ENCODE measurements at places on chromosomes 6 and 20.

DNA sequence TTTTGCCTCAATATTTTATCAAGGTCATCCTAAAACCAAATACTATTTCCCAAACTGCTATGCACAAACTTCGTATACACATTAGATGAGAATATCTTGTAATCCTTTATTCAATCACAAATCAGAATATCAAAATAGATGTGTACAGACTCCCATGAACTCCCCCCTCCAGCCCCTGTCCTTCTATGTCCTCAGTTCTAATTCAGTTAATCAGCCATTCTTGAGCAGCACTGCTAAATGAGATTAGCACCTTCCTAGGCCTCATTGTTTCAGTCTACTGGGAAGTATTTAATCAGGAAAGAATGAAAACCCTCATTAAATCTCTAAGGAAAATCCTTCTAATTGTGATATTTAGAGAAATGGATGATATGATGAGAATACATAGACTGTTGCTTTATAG lies 36.6 kb downstream of the RCAN2 start:
- no peak for DNase-seq

- no peak for DNase-seq
Measured at GRCh38 chr20:53079261-53079691, 107.1 kb downstream of the TSHZ2 start.

DNA sequence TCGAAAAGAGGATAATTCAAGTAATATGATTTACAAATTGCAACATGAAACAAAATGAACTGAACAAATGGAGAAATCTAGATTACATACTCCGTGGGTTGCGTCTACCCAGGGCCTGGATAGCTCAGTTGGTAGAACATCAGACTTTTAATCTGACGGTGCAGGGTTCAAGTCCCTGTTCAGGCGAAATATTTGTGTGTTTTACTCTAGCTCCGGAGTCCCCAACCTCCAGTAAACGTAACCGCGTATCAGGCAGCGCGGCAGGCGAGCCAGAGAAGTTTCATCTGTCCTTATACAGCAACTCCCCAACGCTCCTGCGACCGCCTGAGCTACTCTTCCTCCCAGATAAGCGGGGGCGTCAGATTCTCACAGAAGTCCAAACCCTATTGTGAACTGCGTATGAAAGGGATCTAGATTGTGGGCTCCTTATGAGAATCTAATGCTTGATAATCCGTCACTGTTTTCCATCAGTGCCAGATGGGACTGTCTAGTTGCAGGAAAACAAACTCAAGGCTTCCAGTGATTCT lies 176.1 kb downstream of the TRIM27 start:
- DNase-seq = peak; percentile 68

- DNase-seq = no peak
Measured at GRCh38 chr20:9831032-9831431, 7.8 kb downstream of the PAK5 start.

GRCh38 chr6:118893064-118893806 lies 717 bp upstream of the ASF1A start:
- DNase-seq = peak; percentile 69

- no peak for DNase-seq
Measured at GRCh38 chr20:19706463-19706862, 51.6 kb upstream of the RIN2 start.

DNA sequence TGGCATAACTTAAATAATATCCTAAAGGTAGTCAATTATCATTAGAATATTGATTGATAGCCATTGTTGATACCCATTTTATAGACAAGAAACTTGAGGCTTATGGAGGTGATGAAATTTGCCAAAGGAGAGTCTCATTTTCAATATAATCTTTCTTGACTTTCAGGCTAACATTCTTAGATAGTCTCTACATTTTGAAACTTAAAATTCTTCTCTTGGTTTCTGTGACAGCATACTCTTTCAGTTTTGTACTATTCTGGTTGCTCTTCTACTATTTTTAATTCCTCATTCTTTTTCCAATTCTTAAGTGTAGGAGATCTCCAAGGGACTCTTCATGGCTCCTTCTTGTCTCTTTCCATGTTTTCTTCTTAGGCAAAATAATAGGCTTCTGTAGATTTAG lies 3.7 kb upstream of the SH3BGRL2 start:
- DNase-seq = no peak

DNA sequence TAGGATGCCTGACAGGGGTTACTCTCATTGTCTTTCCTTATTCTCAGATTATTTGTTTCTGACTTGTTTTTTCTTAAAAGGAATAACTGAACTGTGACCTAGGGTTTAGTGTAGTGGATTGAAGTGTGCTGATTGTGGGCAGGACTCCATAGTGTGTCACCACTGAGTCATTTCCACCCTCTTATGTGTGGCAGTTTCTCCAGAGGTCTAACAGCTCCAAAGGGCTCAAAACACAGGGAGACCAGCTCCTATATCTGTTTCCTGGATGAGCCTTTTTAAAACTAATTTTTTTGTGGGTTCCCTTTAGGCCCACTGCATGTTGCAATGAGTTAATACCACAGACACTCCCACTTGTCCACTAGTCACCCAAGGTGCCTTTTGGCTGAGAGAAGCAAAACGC lies 951.1 kb upstream of the ADGRB3 start:
- no peak for DNase-seq

GRCh38 chr6:105783333-105783935 lies 302.7 kb upstream of the PRDM1 start:
- DNase-seq = no peak

GRCh38 chr6:29995340-29995777 lies 53.0 kb downstream of the HLA-A start:
- no peak for DNase-seq

DNA sequence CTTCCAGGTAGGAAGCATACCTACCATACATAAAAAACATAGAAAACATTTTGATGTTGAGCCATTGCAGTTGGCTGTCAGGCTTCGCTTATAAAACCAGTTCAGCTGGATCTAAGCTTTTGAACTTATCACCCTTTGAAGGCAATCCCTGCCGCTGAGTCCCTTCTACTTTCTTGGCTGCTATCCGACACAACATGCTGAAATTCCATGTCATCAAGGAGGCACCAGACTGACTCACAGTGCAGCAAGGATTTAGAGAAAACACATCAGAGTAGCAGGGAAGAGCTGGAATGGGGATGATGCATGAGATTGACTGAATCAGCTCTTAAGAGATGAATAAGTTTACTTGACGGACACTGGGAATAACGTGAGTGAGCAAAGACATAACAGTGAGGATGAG lies 135.0 kb upstream of the MAN1A1 start:
- no peak for DNase-seq

GRCh38 chr6:4403828-4404227 lies 268.5 kb upstream of the ECI2 start:
- no peak for DNase-seq

- DNase-seq = no peak
Measured at GRCh38 chr20:56360908-56361205, 2.1 kb downstream of the FAM210B start.

DNA sequence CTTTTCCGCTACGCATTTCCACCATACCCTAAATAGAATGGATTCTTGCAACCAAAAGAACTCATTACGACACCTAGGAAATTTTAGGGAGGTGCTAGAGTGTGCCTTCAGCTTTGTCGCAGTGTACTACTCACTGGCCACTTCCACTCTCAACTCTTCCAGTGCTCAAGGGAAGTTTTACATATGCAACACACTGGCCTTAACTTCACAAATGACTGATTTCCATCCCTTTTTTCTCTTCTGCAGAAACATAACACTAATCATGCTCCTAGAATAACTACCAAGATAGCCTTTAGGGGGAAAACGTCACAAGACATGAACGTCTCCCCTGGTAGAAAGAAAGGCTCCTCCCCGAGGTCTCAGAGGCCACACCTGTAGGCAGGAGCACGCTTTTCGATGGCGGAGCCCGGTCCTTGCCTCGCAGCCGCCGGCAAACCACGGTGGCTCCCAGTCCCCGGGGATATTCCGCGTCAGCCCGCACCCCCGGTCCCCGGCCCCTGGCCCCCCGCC lies 584 bp downstream of the LYRM4 start:
- DNase-seq = no peak

GRCh38 chr20:2955257-2955970 lies 82.1 kb downstream of the PTPRA start:
- DNase-seq = no peak

DNA sequence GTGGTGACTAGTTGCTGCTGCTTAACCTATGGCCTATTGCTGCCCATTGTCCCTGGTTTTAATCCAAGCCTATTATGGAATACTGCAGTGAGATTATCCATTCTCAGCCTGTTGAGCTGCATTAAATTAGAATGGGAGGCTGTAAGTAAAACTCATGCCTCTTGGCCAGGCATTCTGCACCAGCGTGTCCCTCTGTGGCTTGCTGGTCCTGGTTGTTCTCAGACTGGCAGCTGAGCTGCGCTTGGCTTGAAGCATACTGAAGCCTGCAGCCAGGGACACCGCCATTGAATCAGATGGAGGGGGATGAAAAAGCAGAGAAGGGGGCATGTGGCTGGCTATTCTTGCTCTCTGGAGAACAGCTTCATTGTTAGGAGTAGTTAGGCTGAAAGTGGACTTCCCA lies 15.6 kb downstream of the LRRN4 start:
- DNase-seq = no peak

- no peak for DNase-seq
Measured at GRCh38 chr6:163001330-163001729, 273.6 kb downstream of the PACRG start.

GRCh38 chr6:43796903-43797890 lies 27.2 kb downstream of the VEGFA start:
- no peak for DNase-seq

GRCh38 chr6:107620732-107621131 lies 130.8 kb downstream of the SOBP start:
- DNase-seq = no peak

- no peak for DNase-seq
Measured at GRCh38 chr6:5747379-5747778, 259.3 kb downstream of the NRN1 start.

GRCh38 chr6:33313105-33313708 lies 671 bp downstream of the TAPBP start:
- no peak for DNase-seq

- DNase-seq = no peak
Measured at GRCh38 chr20:50930139-50930975, 880 bp downstream of the ADNP start.

DNA sequence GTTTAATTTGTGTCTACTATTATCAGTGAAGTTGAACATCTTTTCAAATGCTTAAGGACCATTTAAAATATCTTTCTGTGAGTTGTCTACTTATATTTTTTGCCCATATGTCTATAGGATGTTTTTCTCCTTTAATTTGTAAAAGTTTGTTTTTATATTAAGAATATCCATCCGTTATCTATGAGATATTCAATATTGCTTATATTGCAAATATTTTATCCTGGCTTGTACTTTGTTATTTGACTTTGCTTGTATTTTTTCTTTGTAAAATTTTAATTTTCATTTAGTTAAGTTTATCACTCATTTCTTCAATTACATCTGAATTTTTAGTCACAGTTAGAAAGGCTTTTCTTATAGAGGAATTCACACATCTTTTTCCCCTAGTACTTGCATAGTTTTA lies 117.0 kb upstream of the MLIP start:
- DNase-seq = no peak

DNA sequence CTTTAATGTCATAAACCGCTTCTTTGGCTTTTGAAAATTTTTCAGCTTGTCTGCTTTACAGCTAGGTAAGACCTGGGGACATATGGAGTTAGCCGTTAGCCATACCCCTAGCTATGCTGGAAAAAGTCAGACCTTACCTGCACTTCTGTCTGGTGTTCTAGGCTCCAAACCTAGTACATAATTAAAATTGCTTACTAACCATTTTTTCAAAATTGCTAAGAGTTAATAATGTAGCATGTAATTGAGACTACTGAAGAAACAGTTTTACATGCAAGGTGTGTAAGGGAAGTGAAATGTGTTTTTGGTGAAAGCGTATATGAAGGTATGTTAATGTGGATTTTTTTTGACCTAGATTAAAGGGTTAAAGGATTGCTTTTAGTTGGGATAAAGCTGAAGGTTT lies 336.9 kb downstream of the RNF144B start:
- DNase-seq = no peak

- DNase-seq = no peak
Measured at GRCh38 chr20:10315138-10315537, 96.5 kb downstream of the SNAP25 start.

- DNase-seq = no peak
Measured at GRCh38 chr6:116471531-116471930, 10.4 kb downstream of the CALHM6 start.

GRCh38 chr6:136033416-136033815 lies 181.9 kb downstream of the PDE7B start:
- DNase-seq = no peak

GRCh38 chr20:38119446-38119845 lies 45.6 kb downstream of the TGM2 start:
- no peak for DNase-seq

DNA sequence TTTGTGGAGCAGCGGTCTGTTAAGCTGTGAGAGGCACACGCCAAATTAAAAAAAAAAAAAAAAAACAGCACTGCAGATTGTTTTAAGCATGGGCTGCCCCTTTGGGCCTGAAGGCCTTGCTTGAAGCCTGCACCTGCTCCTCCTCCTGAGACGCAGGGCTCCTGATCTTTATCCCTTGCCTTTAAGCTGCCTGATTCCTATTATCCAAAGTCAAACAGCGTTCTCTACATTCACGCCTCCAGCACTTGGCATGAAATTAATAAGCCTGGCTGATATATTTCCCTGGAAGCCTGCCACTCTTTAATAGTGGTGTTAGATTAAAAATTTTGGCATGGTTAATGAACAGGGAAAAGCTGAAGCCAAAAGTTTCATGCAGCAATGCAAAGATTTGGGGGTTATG lies 163.9 kb downstream of the FAXC start:
- DNase-seq = no peak

DNA sequence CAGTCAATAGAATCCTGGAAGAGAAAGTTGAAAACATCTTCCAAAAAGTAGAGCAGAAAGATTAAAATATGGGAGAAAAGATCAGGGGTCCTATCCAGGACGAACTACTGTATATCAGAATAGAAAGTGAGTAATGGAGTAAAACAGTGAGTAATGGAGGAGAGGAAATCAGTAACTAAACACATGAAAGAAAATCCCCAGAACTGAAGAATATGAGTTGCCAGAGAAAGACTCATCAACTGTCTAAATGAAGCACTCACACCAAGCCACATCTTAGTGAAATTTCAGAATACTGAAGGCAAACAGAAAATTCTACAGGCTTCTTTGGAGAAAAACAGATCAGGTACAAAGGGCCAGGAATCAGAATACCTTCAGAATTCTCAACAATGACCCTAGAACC lies 14.9 kb downstream of the IL17A start:
- no peak for DNase-seq

GRCh38 chr20:53814060-53814459 lies 220.4 kb upstream of the ZNF217 start:
- no peak for DNase-seq

- DNase-seq = no peak
Measured at GRCh38 chr6:2355150-2355549, 109.7 kb upstream of the GMDS start.

GRCh38 chr6:169289257-169289618 lies 35.6 kb upstream of the THBS2 start:
- no peak for DNase-seq

DNA sequence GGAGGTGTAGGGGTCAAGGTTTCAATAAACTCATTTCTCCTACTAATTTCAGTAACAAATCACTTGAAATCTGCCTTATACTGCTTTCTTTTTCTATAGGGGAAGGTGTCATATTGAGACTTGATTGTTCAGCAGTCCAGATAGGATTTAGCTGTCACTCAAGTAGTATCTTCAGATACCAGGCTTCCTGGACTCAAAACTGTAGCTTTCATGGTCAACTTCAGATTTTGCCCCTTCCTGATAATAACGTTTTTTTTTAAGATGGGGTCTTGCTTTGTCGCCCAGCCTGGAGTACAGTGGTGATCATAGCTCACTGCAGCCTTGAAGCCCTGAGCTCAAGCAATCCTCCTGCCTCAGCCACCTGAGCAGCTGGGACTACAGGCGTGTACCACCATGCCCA lies 77.8 kb downstream of the JAG1 start:
- no peak for DNase-seq

All from foreskin melanocyte (primary cell).